AG09319 (cell line): ENCODE measurements at places on chromosomes 7 and 10.
A peak's percentile ranks its signal among the peaks of the same experiment; 100 is the strongest.

DNA sequence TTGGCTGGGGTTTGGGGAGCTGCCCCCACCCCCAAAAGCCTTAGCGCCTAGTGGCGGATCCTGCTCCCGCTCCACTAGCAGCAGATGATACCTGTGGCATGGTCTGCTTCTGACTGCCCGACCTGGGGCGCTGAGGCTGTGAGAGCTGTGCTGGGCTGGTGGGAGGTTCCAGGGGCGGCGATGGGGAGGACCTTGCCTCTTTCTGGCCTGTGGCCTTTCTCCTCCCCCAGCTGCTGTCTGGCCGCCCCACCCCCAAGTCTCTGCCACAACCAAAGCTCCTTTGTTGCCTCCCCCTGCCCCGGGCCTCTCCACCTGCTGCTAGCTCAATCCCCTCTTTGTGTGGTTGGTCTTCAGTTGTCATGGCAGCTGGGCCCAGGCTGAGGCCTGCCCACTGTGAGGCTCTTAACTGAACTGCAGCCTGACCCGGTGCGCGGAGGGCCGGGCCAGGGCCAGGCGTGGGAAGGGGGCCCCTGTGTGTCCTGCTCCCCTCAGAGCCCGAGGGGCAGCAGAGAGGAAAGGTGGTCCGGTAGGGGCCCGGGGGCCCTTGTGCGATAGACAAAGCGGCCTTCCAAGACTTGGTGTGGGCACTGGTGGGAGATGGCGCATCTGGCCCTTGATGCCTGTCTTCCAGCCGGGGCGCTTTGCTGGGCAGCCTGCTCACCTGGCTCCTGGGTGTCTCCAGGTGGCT lies 4.7 kb downstream of the ZNF775 start:
- no peak for DNase-seq

DNA sequence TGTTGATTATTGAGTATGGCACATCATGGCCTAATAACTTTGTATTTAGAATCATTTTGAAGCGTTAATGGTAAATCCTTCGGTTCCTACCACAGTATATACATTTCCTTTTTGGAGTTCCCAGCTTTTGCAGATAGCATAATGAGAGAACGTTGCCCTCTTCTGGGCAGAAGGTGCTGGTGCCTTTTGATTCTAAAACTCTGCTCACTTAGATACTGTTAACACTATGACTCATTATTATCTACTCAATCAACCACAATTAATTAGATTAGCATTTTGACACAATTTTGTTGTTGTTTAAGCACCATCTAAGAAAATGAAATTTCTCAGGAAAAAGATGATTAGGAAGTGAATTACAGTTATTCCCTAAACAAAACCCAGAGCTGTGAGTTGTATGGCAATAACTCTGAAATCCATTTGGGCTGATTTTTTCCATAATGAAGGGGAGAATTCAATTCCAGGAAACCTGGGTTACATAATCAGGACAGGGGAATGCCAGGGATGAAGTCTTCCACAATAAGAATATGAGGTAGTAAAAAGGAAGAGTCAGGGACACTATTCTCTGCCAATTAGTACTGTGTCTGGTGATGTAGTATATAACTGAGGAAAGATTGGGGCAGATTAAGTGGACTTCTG lies 11.5 kb upstream of the DLD start:
- peak; percentile 22 for DNase-seq

DNA sequence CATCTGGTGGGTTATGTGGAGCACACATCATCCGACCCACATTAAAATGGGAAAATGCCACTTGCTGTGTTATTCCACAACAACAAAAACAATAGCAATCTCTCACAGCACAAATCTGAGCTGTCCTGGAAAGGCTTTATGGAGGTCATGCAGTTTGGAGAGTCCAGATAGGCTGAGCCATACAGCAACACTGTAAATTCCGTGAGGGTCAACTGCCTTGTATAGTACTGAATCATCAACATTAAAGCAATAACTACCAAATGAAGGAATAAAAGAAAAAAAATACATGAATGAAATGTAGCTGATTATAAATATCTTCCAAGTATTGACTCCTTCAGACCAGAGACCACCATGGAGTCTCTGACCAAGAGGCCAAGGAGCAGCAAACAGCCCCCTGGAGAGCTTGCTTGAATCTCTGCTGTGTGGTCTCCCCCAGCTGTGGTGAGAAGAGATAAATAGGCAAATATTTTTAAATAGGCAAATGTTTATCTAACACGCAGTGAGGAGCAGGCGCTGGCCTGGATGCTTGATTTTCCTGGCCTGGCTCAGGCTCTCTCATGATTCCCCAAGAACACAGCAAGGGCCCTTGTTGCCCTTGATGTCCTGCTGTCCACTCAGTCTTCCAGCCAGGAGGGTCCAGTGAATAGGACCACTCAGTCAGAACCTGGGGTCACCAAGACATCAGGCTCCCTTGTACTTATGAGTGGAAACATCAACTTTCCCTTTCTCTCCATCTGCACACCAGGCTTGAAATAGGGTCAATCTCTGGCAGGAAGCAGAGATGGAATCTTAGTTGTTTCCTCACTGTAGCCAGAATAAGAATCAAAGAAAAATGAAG lies 1021.3 kb downstream of the XPNPEP1 start:
- DNase-seq: no peak

DNA sequence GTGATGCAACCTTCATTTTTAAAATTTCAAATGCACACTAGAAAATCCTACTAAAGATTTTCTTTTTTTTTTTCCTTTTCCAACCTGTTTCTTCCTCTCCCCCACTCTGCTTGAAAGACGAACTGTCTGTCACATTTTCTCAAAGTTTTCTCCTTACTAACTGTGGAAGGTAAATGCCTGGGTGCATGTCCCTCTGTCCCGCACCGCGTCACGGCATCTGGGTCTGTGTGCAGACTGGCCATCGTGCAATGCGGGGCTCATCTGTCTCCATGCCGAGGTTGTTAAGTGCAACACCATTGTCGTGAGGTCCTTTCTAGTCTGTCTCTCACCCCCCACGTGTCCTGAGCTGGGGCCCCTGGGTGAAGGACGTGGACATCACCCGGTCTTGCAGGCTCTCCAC lies 28.4 kb downstream of the PFKFB3 start:
- DNase-seq: no peak

DNA sequence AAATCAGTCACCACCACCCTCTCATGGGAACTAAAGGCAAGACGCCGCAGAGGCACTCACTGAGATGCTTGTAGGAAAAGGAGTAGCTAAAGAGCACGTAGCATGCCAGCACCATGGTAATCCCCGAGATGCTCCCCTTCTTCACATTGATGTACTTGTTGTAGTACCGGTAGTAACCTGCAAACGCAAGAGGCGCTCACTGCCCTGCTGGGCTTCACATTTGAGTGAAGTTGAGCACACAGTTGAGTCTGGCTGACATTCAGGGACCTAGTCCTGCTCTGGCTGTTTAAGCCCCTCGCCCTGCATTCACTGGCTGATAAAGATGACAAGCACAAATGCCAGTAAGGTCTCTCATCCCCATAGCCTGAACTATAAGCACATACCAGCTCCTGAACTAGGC lies 6.9 kb downstream of the ATP5MF start:
- no peak for DNase-seq

DNA sequence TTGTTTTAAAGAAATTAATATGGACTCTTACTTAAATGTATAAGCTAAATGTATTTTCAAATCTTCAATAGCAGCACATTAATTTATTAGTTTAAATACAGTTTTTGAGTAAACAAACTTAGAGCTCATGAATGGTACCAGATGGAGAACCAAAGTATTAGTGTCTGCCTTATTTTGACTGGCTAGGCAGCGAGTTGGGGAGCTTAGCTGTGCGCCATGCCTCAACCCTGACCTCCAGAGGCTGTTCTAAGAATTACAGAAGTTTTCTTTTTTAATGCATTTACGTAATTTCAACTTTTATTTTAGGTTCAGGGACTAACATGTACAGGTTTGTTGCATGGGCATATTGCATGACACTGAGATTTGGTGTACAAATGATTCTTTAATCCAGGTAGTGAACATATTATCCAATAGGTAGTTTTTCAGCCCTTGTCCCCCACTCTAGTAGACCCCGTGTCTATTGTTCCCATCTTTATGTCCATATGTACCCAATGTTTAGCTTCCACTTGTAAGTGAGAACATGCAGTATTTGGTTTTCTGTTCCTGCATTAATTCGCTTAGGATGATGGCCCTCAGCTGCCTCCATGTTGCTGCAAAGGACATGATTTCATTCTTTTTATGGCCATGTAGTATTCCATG lies 166.8 kb downstream of the IQUB start:
- DNase-seq: no peak

- DNase-seq: no peak
These were observed 215.7 kb downstream of the SNX10 start for GRCh38 chr7:26507108-26507987.

DNA sequence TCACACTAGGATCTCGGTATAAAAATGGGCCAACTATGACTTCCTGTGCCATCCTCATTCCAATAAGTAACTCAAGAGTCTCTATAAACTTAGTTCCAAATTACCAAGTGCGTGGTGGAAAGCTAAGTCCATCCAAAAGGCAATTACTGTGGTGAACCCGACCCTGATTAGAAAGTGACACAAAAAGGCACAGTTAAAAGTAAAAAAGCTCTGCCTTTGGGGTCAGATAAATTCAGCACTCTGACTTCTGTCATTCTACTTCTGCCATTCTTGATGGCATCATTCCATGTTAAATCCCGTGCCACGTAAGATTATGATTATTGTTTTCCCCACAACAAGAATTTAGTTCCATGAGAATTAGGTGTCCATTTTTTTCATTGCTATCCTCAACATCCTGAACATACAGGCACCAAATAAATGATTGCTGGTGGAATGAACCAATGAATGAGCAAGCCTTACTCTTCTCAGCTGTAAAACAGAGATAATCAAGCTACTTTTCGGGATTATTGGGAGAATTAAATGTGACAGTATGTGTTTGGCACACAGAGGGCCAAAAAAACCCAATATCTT lies 877 bp downstream of the NCOA4 start:
- no peak for DNase-seq
